Stimulated activated CD8-positive, alpha-beta memory T cell treated with anti-CD3 and anti-CD28 coated beads, Interleukin-7, amount 100 ng/mL, for 1 hour (primary cell): ENCODE measurements at places on chromosomes 11 and 22.

- DNase-seq = no peak
These were observed 6.3 kb downstream of the PC start for GRCh38 chr11:66951927-66952337.

DNA sequence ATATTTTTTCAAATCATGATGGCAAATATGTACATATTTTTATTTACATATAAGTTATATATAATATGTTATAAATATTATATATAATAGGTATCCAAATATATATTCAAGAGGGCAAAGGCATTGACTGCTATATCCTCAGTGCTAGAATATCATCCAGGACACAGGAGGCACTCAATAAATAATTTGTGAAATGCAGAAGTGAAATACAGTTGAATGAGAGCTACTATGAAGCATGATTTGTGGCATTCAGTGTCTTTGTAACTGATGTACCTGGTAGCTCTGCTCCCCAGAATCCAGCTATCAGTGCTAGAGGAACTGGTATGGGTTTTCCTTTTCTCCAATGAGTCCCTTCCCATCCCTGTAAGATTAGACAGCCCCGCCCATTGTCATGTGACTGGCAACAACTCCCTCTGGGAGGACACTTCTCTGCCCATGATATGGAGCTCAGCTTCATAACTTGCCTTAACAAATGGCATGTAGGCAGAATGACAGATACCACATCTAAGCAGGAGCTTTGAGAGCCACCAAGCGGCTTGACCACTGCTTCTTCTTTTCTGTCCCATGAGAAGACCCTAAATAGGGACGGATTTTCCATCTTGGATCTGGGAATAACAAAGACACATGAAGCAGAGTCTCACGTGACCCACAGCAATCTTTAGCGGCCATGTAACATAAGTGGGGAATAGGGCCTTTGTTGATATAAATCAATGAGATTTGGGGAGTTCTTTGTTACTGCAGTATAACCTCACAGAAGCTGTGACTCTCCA lies 10.2 kb upstream of the CD82 start:
- no peak for DNase-seq

GRCh38 chr11:134517621-134518293 lies 105.7 kb upstream of the B3GAT1 start:
- DNase-seq = no peak

GRCh38 chr22:29040385-29041275 lies 21.0 kb downstream of the C22orf31 start:
- peak; percentile 38 for DNase-seq

DNA sequence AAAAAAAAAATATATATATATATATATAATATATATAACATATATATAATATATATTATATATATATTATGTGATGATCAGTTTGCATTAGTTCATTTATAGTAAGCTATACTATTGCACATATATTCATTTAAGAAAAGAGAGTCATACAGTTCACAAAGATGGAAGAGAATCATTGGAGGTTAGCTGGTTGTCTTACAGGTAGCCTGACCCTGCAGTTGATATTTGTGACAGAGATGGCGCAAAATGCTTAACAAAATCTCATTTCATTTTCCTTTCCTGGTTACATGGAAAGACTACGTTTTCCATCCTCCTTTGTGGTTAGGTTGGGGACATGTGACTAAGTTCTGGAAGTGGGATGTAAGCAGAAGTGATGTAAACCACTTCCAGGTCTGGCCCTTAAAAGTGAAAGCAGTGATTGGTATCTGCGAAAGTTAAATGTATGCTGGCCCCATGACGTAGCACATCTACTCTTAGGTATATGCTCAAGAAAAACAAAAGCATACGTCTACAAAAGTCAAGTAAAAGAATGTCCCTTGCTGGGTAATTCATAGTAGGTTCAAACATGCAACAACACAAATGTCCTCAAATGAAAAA lies 7.2 kb upstream of the TMEM135 start:
- DNase-seq = no peak

DNA sequence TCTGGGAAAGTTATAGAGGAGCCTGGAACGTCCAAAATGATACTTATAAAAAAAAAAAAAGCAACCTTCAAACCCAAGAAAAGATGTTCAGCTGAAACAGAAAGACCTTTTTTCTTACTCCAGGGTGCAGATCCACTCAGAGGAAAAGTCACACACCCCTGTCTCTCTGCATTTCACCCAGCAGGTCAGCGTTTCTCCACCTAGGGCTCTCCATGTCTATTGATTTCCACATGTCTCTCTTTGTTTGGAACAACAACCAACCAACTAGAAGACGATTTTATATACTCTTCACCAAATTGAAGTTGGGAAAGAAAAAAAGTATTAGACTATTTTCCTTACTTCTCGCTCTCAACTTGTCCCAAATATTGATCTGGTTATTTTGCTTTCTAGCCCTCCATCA lies 42.2 kb upstream of the BLID start:
- DNase-seq = no peak

- DNase-seq = no peak
These were observed 24.1 kb upstream of the TSKU start for GRCh38 chr11:76759092-76759491.

DNA sequence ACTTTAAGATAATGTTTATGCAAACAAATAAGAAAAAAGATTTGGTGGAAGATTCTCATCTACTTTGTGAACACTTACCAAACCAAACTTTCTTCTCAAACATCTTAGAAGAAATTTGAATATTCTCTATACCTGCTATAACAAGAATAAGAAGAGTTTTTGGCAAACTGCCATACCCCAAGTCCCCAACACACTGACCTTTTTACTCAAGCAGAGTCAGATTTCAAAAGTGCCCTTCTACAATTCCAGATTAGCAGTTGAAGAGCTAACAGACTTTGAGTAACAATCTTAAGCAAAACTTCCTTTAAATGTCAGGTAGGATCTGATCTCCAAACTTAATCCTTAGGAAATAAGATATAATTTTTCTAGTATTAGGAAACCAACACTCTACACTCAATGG lies 33.9 kb downstream of the TSG101 start:
- no peak for DNase-seq

GRCh38 chr11:46380340-46381047 lies 975 bp upstream of the MDK start:
- DNase-seq = no peak

DNA sequence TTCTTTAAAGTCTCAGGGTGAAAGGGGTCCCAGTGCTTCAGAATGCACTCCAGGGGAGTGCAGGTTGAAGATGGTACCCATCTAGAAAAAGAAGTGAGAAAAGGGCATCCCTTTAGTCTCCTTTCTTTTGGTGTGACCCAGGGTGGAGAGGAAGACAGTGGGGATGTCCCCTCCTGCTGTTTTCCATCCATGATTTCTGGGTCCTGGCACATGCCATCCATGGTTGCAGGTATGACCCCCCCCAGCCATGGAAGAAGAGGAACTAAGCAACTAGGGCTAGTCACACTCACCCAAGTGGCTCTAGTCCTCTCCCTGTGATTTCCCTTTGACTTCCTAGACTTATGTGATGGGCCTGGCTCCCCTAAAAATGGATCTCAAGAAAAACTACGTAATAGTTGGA lies 15.9 kb upstream of the EI24 start:
- DNase-seq = no peak

DNA sequence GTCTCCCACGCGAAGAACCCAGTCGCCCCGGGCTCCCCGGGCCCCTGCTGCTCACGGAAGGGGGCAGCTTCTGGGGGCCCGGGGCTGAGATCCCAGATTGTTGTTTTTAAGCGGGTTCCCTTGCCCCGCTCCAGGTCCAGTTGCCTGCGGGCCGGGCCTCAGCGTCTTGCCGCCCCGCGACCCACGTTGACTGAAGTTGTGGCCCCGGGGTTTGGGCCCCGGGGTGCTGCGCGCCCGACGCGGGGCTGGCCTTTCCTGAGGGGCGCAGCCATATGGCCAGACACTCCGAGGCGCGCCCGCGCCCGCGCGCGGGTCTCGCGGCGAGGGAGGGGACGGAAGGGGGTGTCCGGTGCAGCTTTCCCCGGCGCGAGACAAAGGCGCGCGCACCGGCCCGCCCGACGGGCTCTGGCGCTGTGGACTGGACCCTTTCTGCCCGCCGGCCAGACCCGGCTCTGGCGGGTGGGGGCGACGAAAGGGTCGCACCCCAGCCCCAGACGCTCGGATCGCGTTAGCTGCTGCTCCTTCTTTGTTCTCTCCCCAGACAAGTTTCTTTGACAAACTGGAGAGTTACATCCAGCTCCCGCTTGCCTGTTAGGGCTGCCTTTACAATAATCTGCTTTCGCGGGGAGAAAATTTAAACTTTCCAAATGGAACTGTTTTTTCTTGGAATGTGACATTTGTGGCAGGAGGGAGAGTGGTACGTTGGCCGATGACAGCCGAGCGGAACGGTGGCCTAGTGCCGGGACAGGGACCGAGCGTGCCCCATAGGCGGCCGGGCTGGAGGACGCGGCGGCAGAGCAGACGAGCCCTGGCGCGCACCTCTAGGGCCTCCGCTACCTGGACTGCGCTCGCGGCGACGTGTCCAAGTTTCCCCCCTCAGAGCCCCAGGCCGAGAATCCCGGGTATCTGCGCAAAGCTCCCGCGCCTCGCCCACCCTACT lies 716 bp downstream of the AMOTL1 start:
- DNase-seq = no peak

DNA sequence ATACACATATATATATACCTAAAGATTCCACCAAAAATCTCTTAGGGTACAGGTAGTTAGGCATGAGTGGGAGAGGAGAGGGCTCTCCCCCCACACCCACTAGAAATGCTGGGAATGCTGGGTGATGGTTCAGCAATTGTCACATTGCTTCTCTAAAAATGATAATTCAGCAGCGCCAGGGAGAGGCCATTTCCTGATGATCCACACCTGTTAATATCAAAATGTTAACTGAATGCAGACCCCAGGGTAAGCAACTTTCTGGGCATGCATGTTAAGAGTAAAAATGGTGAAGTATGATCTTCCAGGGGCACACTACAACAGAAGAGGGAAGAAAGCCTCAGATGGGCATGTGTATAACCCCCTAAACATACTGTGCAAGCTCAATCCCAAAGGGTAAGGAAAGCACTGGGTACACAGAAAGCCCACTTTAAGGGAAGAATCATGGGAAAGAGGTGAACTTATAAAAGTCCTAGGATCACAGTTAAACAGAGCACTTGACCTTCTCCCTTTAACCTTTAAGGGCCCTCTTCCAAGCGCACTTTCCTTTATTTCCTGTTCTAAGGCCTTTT lies 67.6 kb upstream of the GNAZ start:
- no peak for DNase-seq

- DNase-seq = no peak
These were observed 11.0 kb downstream of the SULT4A1 start for GRCh38 chr22:43851058-43851978.

DNA sequence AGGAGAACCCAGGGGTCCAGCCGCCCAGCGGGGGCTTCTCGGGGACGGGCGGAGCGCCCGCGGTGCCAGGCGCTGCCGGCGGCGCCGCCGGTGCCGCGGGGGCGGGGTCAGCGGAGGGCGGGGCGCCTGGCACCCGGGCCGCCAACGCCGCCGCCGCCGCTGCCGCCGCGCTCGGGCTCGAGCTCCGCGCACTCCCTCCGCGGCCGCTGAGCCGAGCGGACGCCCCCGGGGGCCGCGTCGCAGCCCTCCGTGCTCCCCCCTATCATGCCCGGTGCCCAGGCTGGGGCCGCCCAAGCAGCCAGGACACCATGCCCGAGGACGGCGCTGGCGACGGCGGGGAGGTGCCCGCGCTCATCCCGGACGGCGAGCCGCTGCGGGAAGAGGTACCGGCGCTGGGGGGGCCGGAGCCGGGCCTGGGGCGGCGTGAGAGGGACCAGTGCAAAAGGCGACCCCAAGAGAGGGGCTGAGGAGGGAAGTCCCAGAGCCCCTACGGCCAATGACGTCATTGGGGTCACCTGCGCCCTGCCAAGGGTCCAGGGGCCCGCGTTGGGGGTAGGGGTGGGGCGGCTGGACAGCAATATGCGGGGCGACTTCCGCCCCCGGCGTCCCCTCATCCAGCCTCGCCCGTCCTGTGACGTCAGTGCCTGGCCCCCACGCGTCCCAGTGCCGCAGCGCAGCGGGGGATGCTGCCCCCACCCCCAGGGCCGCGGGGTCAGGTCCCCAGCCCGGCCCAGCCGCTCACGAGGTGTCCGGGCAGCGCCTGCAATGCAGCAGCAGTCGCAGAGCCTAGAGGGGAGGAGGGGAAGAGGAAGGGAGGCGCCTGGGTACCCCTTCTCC lies at the start of gene TMEM151A:
TMEM151A (plus strand) TSS at position 189 of the 837 bp plus-strand sequence; CDS start at position 309, 120 bp downstream.
- DNase-seq = no peak

DNA sequence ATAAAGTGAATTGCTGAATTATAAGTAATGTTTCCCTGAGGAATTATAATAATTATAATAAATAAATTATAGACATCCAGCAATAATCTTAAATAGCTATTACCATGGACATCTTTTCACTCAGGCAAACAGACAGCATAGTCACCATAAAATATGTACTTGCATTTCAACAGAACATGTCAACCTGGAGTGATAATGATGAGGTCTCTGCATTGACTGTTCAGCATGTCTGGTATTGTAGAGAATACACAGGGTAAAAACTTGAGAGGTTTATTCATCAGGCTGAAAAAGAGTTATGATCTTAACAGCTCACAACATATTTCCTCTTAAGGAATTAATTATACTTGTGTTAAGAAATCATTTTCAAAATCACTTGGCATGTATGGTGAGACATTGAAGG lies 41.1 kb upstream of the TYR start:
- no peak for DNase-seq

GRCh38 chr11:48122246-48122645 lies 94.4 kb upstream of the OR4B1 start:
- DNase-seq = no peak

GRCh38 chr22:26570115-26570514 lies 19.8 kb downstream of the TPST2 start:
- no peak for DNase-seq

DNA sequence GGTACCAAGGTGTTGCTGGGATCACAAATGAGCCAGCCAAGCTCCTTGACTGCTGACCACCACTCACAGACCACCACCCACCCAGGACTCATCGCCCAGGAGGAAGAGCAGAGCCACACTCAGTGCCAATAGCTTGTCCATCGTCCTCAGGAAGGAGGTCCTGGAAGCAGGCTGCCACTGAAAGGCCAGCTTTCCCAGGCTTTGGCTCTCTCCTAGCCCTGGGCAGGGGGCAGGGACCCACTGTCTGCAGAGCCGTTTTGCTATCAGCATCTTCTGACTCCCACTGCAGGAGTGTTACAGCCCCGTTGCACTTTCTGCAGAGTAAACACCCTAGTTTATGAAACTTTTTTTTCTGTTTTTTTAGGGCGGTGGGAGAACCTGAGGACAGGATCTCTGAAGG lies 12.2 kb upstream of the ACRV1 start:
- no peak for DNase-seq

DNA sequence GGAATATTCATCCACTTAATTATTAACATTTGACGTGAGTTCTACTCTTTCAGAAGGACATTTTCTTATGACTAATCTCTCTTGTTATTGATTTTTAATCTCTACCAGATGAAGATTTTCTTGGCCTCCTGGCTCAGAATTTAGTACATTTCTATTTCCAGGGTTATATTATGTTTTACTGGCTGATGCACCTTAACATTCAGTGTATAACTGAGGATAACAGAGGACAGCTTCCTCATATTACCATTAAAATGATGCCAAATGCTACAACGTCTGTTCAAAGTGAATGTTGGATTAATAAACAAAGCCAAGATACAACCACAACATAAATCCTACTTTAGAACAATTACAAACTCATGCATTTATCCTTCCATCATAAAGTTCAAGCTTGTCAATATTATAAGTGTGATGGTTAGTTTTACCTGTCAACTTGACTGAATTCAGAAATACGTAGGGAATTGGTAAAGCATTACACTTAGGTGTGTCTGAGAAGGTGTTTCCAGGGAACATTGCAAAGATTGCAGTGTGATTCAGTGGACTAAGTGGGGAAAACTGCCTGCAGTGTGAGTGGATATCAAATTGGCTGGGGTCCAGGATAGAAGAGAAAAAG lies 485.2 kb downstream of the LRRC4C start:
- no peak for DNase-seq

- no peak for DNase-seq
These were observed 31.5 kb downstream of the KIAA0930 start for GRCh38 chr22:45208993-45209838.
